ENCODE measurements at places on chromosomes 2 and 18.

GRCh38 chr18:21703241-21703820 is 1.2 kb downstream of the ABHD3 start:
- DNase-seq, result no peak

GRCh38 chr2:153311432-153311831 is 167.1 kb downstream of the RPRM start:
- DNase-seq, result no peak

- DNase-seq, result no peak
These were observed 36.7 kb downstream of the NDUFAF7 start for GRCh38 chr2:37268111-37268510.

DNA sequence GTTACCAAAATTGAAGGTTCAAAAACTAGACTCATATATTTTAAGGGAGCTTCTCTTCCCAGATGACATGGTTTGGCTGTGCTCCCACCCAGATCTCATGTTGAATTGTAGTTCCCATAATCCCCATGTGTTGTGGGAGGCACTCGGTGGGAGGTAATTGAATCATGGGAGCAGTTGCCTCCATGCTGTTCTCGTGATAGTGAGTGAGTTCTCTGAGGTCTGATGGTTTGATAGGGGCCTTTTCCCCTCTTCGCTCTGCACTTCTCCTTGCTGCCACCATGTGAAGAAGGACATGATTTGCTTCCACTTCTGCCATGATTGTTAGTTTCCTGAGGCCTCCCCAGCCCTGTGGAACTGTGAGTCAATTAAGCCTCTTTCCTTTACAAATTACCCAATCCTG is 140.1 kb downstream of the MAIP1 start:
- no peak for DNase-seq

DNA sequence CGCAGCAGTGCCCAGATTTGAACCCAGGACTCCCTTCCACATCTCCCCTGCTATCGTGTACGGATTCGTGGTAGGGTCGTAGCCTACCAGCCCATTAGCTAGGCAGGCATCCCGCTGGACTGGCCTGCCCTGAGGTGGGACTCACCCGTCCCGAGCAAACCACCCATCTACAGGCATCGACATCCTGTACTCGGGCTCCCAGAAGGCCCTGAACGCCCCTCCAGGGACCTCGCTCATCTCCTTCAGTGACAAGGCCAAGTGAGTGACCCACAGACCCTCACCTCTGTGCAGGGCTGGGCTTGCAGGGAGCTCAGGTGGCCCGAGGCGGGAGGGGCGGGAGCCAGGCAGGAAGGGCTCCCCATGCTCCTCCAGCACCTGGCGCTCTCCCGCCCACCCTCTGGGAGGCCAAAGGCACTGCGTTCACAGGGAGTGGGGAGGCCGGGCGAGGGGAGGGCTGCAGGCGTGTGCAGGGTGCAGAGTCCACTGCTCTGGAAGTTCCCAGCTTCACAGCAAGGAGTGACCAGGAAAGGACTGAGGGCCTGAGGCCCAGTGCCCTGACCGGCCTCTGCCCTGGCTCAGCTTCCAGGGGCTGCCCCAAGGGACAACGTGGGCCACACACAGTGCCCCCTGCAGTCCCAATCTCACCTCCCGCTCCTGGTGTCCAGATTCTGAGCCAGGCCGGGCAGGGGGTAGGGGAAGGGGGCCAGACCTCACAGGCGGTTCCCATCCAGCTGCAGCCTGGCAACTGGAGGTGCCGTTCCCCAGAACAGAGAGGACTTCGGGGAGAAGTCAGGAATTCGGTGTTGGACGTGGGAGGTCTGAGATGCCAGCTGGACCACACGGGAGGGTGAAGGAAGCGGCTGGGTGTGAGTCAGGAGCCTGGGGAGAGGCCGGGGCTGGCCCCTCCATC is 5.4 kb downstream of the AGXT start:
- DNase-seq, result no peak

GRCh38 chr2:143482771-143483170 is 353.6 kb downstream of the ARHGAP15 start:
- DNase-seq, result no peak
